T-helper 9 cell (primary cell): ENCODE measurements at places on chromosomes 5 and 9.

- no peak for DNase-seq
Measured at GRCh38 chr5:164353155-164353554, 847.7 kb downstream of the MAT2B start.

DNA sequence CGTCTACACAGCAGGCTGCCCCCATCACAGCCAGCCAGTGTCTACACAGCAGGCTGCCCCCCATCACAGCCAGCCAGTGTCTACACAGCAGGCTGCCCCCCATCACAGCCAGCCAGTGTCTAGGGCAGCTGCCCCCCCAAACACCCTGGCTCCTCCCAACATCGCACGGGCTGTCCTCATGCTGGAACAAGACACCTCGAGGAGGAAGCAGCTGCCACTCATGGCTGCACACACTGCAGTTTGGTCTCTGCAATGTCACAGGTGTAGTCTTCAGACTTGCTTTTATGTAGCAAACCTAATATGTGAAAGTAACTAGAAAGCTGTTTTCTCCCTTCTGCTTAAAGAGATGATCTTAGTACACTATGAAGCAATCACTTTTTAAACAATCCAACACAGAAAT lies 9.7 kb downstream of the LRRC14B start:
- DNase-seq = no peak

GRCh38 chr9:71242081-71242480 lies 120.7 kb upstream of the TRPM3 start:
- DNase-seq = no peak

DNA sequence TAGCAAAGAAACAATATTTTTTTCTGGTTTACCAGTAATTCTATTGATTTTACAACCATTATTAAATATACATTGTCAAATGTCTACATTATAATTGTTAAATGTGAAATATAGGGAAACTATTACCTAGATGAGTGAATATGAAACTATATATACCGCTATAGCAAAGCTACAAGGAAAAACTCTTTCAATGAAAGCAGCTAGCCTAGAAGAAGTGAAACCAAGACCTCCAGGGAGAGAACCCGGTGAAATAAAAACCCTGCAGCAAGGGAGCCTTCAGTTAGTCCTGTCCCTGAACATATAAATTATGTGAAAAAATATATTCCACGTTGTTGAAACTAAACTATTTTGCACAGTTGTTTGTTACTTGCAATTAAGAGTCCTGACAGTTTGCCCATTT lies 913.1 kb downstream of the EFNA5 start:
- DNase-seq = no peak

GRCh38 chr9:123975871-123976270 lies 35.7 kb upstream of the LHX2 start:
- no peak for DNase-seq

DNA sequence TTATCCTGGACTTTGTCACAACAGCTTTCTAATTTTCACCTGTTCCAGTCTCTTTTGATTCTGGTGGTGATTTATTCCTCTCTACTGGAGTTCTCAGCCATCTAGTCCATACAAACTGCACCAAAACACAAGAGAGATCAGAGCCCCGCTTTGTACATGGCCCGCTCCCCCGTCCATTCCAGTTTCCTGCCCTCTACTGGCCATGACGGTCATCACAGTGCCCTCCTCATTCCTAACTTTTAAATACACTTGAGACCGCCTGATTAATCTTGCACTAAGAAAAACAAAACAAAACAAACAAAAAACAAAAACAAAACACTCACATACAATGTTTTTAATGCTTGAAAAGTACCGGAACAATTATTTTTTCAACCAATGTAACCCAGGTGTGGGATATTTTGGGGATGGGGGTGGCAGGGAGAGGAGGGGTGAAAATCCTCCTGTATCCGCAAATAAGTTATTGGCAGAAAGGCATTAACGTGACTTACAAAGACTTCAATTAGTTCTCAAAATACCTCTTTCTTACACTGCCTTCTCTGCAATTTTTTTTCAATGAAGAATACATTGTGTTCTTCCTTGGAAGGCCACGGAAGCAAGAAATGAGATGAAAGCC lies 84.8 kb upstream of the PAM start:
- DNase-seq = no peak

DNA sequence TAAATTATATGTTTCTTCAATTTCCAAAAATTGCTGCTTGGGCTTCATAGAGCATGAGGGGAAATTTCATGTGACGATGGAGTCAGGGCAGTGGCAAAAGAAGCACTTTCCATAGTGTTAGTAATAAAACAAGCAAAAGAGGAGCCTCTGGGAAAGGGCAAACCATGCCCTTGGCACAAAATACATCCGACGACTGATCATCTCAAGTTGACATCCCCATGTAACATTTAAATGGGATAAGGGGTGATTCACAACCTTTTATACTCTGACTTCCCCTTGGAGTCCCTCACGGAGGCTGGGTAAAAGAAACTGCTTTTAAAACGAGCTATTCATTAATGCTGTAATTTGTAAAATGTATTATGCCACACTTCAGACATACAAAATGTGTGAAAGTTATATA lies 161.4 kb upstream of the DMRT1 start:
- no peak for DNase-seq

DNA sequence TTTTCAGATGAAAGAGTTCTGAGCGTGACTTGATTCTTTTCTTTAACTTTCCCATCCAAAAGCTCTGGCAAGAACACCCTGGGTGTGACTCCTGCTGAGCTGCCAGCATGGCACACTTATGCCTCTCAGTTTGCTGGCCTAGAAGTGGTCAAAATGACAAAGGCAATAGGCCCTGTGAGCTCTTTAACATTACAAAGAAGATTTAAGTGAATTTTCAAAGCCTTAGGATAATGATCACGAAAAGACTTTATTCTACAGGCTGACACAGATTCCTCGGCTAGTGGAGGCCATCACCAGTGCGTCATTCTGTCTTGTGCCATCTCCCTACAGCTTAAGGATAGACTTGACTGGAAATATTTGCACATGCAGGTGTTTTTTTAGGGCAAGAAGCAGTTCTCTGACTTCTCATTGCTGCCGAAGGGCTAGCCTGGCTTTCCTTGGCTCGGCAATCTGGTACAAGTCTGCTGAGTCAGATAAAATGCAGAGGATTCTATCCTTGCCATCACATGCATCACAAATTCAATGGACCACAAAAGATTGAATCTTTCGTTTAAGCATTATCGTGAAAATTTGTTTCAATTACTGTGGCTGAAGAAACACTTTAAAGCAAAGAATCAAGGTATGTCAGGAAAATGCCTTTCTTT lies 311.5 kb downstream of the COX7C start:
- DNase-seq = no peak

DNA sequence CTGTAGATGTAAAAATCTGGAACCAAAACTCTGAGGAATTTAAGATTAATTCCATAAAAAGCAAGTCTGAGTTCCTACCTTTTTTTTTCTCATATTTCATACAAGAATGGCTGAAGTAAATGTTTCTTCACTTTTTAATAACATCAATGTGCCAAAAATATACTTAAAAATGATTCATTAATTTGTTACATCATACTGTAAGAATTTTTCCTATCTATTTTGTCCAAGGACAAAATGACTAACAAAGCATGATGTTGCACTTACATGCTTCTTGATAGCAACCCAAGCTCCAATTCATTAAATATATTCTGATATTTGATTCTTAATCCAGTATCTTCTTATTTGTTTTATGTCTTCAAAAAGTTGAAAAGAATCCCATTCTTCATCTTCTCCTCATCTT lies 988.3 kb downstream of the TLE1 start:
- no peak for DNase-seq

DNA sequence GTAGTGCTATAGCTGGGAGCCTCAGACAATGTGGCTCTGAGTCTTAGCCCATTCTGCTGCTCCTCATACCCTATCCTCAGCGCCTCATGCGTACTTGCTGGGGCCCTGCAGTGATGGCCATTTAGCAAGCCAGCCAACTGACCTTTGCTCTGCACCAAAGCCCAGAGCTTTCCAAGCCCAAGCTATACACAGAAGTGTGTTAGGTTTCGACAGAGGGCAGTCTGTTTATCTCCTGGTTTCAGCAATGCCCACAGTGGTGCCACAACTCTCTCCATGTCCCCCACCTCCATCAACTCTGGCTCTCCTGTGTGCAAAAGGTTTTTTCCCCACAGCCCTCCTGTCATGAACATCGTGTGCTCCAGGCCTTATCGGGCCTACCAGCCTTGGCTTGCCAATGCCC lies 16.9 kb downstream of the GNG10 start:
- DNase-seq = no peak

- DNase-seq = no peak
Measured at GRCh38 chr9:126621061-126621918, 7.6 kb downstream of the LMX1B start.

DNA sequence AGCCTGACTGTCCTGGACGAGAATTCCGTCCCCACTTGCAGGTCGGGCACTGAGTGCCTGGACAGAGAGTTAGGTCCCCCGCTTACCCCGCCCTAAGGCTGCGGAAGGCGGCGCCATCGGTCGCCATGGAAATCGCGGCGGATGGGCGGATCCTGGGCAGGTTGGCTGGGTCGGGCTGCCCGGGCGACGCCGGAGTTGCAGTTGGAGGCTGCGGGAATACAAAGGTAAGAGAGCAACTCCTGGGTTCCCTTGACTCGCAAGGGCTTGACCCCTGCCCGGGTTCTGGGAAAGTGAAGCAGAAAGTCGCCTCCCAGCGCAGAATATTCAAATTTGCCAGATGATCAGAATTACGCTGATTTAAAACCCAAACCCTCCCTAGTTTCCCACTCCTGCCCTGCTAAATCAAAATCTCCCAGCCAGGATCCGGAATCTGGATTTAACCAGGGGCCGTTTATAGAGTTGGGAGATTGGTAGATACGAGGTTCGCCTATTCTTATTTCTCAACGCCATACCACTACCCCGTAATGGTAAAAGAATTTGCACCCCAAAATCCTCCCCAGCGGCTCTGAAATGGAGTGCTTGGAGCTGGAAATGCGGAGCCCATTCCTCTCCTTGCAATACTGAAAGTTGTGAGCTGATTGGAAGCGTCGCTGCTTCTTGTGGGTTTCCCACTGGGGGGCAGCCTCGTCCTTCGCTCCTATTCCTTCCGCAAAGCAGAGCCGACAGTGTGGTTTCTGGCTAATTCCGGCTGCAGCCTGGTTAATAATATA lies 156.4 kb upstream of the RASEF start:
- DNase-seq = no peak

DNA sequence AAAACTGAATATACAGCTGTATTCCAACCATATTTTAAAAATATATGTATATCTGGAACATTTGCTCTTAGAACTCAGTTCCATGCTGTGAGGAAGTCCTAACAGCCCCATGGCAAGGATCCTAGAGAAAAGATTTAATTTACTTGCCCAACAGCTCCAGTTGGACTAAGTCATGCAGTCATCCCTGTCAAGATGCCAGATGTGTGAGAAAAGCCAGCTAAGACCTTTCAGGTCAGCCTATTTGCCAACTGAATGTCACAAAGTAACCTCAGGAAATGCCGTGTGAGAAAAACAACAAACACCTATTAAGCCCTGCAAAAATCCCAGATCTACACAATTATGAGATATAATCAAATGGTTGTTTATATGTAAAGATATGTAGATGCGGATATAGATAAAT lies 416.3 kb downstream of the NR2F1-AS1 start:
- no peak for DNase-seq

GRCh38 chr9:78311886-78312524 lies 15.1 kb downstream of the PSAT1 start:
- no peak for DNase-seq

DNA sequence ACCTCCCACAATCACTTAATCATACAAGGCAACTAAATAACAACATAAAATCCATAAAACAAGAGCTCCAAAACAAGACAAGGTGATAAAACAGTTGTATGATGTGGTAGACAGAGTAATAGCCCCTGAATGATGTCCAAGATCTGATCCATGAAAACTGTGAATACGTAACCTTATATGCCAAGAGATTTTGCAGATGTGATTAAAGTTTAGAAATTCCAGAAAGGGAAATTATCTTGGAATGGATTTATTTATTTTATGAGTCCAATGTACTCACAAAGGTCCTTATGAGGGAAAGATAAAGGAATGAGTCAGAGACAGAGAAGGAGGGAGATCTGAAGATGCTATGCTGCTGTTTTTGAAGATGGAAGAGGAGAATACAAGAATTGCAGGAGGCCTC lies 1775.7 kb upstream of the C9orf72 start:
- DNase-seq = no peak

- DNase-seq = no peak
Measured at GRCh38 chr5:83988293-83988685, 267.6 kb upstream of the HAPLN1 start.

- no peak for DNase-seq
Measured at GRCh38 chr9:135664266-135664665, 1.2 kb downstream of the LCN9 start.

DNA sequence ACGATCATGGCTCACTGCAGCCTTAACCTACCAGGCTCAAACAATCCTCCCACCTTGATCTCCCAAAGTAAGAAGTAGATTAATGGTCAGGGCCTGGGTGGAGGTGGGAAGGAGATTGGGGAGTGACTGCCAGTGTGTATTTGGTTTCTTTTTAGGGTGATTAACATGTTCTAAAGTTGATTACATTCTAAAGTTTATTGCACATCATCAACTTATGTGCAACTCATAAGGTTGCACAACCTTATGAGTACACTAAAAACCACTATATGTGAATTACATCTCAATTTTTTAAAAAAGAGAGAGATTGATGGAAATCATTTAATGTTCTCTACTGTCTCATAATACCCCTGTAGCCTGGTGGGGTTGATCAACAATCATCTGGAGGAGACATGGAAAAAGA lies 218.1 kb downstream of the AOPEP start:
- no peak for DNase-seq

- DNase-seq = no peak
Measured at GRCh38 chr5:27619982-27620381, 581.6 kb upstream of the CDH9 start.

- no peak for DNase-seq
Measured at GRCh38 chr5:43063721-43064171, 23.6 kb upstream of the ANXA2R start.

GRCh38 chr9:82091100-82091499 lies 102.5 kb downstream of the SPATA31D1 start:
- no peak for DNase-seq

DNA sequence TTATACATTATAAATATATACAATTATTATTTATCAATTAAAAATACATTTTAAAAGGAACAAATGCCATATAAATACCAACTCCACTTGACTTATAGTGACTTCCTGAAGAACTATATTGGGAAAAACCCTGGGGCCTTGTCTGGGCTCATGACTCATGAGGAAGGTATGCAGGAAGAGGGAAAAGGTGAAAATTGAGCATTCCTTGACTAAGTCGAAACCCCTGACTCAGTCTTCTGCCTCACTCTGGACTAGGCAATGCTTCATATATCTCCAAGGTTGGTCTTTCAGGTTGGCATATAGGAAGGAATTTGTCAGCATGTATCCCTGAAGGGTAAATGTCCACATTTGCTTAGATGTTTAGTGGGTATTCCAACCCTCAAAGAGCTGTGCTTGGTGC lies 78.5 kb downstream of the SH3TC2 start:
- DNase-seq = no peak

GRCh38 chr9:98101868-98102273 lies 17.2 kb downstream of the TRIM14 start:
- DNase-seq = peak; percentile 67
